ENCODE measurements at places on chromosomes 16 and 17.

DNA sequence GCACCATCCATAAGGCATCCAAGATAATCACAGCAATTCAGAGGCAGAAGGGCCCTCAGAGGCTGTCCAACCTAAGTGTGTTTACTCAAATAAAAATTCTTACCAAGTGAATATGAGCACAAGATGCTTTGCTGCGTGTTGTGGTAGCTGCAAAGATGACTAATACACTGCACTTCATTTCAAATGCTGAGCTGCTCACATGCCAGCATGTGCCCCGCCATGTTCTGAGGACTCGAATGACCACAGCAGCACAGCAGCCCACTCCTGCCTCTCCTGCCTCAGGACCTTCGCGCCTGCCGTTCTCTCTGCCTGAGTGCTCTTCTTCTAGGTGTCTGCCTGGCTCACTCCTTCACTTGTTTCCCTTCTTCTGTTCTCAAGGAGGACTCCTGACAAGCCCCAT is 19.0 kb downstream of the PIK3R5 start:
- DNase-seq = no peak

DNA sequence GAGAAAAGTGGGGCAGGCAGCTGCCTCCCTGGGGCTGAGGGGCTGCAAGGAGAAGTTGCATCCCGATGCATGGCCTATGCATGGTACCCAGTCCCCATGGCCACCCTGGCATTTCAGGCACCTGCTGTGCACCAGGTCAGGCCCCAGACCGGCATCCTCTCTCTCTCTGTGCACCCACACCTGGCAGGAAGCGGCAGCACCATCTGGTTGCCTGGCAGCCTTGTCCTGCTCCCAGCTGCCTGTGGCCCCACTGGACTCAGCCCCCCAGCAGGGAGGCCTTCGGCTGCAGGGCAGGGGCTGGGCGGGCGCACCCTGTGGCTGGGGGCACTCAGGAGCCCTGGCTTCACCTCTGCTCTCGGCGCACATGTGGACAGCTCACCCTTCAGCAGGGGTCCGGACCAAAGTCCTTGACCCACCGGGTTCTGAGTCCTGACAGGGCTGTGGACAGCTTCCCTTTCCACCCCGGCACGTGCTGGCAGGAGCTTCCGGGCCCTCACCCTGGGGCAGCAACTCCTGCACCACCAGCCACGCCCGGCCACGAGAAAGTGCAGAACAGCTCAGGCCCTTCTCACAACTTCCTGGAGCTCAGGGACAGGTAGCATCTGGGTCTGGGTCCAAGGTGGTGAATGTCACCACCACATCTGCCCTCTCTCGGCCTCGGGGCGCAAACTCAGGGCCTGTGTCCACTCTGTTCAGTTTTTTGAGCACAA is 36.7 kb downstream of the CTU2 start:
- no peak for DNase-seq

GRCh38 chr17:71237903-71238538 is 882.8 kb upstream of the SOX9 start:
- peak; percentile 66 for DNase-seq

GRCh38 chr16:54324716-54325115 is 38.1 kb upstream of the IRX3 start:
- DNase-seq = no peak

DNA sequence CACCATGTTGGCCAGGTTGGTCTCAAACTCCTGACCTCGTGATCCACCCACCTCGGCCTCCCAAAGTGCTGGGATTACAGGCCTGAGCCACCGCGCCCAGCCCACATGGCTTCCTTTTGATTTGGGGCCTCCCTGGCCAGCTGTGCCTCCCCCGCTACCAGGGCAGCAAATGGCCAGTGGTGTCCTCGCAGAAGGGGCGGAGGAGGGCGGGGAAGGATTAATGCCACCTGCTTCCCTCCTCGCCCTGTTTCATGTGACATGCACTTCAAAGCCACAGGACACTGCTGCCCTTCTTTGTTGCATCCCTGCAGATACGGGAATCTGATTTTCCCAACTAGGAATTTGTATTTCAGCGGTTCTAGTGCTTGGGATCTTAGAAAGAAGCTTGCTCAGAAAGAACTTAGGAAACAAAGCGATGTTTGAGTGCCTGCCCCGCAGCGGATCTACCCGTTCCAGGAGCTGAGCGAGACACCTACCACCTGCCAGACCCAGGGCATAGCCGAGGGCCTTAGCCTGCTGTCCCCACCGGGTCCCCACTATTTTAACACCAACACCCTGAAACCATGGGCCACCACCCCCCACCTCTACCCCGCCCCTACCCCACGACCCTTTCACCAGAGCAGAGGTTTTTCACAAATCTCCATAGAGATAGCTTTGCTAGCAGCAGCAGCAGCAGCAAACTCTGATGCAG is 37.7 kb upstream of the CCDC182 start:
- peak; percentile 22 for DNase-seq

- no peak for DNase-seq
These were observed 28.1 kb downstream of the ZNRF1 start for GRCh38 chr16:75026892-75027391.

DNA sequence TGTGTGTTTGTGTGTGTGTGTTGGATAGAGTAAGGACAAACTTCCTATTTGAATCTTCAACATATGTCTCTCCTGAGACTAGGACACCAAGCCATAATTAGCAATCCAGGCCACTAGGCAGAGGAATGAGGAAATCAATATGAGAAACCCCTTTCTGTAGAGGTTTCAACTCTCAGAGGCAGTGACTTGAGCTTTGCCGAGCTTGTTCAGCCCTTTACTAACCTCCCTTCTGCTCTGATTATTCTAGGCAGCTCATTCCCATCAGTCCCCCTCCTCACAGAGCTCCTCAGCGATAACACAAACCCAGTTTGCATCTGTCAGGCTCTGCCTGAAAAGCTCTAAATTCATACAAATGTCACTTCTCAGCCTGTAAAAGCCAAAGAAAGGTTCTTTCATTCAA is 1030.3 kb downstream of the CDH8 start:
- no peak for DNase-seq
